ENCODE measurements at places on chromosomes 12 and 14. TPM values are rescaled to one million over a fixed set of nuclear protein-coding genes. Genes with fewer than 3 reads are reported as not detected.
A peak's percentile ranks its signal among the peaks of the same experiment; 100 is the strongest.

DNA sequence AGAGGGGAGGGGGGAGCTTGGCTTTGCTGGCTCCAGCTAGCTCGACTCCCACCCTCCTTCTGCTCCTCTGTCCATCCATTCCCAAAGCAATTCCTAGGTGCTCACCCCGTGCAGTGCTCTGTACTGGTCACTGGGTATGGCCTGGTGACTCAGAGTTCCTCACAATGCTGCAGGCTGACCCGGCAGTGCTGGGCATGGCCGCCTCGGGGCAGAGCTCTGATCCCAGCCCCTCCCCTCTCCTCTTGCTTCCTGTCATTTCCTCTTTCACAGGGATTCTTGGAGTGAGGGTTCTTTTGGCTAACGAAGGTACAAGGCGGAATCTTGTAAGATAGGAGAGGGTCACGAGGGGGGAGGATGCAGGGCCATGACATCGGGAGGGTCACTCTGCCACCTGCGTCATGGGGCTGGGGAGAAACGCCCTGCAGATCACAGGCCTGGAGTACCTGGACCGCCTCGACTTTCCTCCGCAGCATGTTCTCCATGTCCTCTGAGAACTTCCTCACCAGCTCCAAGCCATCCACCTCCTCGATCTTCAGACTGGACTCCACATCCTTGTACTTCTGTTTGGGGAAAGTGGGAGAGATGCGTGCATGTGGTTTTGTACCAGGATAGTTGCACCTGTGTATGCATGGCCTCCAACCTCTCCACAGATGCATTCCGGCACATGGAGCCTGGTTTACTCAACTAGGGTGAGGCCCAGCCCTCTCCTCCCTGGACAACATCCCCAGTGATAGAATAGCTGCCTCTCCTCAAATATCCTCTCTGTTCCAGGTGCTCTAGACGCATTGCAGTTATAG lies 5.7 kb downstream of the CACNA2D4 start:
- peak; percentile 11 for DNase-seq

DNA sequence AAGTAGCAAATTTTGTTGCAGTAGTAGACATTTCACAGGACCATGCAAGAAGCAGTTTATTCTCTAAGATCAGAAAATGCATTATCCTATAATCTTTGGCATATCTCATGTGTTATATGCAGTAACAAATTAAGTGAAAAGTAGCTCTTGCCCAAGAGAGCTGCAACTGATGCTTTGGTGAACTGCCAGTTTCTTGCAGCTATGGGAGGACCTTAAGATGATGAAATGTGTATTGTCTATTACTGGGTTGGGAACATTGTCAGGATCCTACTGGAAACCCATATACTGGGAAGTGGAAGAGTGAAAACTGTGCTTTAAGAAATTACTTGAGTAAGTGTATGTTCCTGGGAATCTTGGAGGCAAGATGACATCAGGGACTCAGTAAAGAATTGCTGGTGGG lies 238.8 kb downstream of the DACT1 start:
- no peak for DNase-seq

TAC3 gene
- not detected for total RNA-seq

GRCh38 chr14:101542391-101542790 lies 18.9 kb upstream of the DIO3 start:
- no peak for DNase-seq
